M059J (cell line): ENCODE measurements at places on chromosomes 6 and 20. TPM values are rescaled to one million over a fixed set of nuclear protein-coding genes. Genes with fewer than 3 reads are reported as not detected.
A peak's percentile ranks its signal among the peaks of the same experiment; 100 is the strongest.

DNA sequence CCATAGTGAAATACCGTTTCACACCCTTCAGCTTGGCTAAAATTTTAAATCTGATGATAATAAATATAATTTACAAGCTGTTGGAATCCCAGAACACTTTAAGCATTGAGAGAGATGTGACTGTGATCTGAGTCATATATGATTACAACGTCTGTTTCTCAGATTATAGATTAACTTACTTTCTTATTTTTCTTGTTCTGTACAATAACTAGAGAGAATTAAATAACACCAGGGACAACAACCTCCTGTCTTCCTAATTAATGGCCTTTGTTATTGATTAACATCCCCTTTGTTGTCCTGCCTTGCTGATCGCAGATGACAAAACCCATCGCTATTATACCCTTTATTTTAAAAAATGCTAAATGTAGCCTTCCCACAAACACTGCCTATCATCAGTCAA, 87.8 kb upstream of the EZR start:
- DNase-seq = no peak

The OPRL1 gene
- 0.59 TPM in 1 of 2 replicates, not detected in the other for total RNA-seq

DNA sequence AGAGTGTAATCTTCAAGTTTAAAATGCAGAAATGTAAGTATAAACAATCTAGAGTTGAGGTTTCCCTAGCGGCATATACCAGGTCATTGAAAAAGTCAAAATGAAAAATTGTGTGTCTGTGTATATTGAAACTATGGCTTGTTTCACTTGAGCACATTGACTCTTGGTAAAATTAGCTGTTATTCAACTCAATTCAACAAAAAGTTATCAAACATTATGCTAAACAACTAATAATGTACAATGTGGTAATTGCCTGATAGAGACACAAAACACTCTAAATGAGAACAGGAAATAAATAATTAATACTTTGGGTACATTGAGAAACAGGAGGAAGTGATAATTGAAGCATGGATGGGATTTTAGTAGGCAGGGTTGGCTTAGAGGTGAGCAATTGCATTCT, 444.8 kb downstream of the CDKAL1 start:
- DNase-seq = no peak

The CDH26 gene
- 0.15 and 0.81 TPM in 2 replicates for total RNA-seq

GRCh38 chr6:148868901-148869300, 122.1 kb downstream of the UST start:
- peak; percentile 40 for DNase-seq

DNA sequence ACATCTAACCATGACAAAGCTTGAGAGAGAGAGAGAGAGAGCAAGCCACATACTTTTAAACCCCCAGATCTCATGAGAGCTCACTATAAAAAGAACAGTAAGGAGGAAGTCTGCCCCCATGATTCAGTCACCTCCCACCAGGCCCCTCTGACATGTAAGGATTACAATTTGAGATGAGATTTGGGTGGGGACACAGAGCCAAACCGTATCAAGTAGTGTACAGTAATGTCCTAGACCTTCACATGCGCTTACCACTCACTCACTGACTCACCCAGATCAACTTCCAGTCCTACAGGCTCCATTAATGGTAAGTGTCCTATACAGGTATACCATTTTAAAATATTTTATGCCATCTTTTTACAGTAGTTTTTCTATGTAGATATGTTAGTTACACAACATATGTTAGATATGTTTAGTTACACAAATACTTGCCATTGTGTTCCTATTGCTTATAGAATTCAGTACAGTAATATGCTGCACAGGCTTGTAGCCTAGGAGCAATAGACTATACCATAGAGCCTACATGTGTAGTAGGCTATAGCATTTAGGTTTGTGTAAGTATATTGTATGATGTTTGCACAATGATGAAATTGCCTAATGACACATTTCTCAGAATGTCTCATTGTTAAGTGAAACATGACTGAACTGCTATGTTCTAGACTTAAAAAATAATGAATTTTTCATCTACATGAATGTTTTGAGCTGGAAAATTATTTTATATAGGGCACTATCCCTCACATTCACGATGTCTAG, 11.7 kb downstream of the TSPYL1 start:
- no peak for DNase-seq

DNA sequence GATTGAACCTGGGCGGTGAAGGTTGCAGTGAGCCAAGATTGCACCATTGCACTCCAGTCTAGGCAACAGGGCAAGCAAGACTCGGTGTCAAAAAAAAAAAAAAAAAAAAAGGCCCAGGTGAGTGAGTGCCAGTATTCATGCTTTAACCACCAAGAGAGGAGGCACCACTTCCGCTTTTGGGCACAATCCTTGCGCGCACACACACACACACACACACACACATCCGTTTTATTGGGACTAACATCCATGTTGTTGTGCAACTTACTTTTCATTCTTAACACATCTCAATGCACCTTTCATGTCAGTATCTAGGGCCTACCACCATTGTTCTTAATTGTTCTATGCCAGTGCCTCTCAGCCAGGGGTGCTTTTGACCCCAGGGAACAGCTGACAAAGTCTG, 263.0 kb downstream of the CDC5L start:
- no peak for DNase-seq

The MAP3K4 gene
- total RNA-seq = 17.5 and 26.7 TPM in 2 replicates
